SK-N-MC (cell line): ENCODE measurements at places on chromosomes 3 and 15.

DNA sequence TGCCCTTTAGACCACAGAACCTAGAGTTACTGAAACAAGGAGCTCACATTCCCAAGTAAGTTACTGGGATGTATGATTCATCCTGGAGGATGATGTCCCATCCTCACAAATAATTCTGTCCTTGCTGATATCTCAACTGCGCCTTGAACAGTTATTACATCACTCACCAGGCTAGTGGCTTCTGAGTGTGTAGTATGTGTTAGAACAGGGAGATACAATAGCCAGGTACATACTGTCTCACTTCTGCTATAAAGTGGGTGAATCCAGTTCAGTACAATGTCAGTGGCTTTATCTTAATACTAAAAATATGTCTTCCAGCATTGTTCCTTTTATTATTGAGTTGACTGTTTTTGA is 483.2 kb upstream of the FRG2C start:
- DNase-seq: no peak

- DNase-seq: no peak
Measured at GRCh38 chr3:64319391-64319790, 94.1 kb upstream of the PRICKLE2 start.

- no peak for DNase-seq
Measured at GRCh38 chr15:68566377-68566954, 12.3 kb upstream of the CORO2B start.

DNA sequence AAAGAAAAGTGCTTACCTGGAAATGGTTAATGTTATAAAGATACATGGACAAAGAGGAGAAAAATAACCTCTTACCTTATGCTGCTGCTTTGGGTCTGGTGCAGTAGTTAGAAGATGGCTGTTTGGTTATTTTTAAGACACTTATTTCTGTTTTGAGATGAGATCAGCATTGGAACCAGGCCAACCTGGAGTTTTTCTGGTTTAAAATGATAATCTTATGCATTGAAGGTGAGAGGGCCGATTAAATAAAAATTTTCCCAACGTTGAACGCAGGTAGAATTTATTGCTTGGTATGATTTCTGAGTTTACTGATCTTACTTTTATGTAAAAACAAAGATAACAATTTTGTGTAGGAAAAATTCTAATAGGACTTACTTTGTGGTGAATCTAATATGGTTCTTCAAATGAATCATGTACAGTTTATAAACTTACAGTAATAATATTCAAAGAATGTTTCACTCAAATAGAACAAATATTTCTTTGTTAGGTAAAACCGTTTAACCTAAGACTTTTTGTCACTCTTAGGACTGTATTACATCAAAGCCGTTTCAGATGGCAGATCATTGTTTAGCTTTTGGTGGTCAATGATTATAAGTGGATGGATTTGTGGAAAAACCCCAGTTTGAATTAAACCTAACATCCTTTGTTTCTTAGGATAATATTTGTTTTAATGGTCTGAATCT is 14.9 kb downstream of the UBE2E2 start:
- no peak for DNase-seq

GRCh38 chr3:74009961-74010844 is 385.5 kb upstream of the PDZRN3 start:
- DNase-seq: no peak

DNA sequence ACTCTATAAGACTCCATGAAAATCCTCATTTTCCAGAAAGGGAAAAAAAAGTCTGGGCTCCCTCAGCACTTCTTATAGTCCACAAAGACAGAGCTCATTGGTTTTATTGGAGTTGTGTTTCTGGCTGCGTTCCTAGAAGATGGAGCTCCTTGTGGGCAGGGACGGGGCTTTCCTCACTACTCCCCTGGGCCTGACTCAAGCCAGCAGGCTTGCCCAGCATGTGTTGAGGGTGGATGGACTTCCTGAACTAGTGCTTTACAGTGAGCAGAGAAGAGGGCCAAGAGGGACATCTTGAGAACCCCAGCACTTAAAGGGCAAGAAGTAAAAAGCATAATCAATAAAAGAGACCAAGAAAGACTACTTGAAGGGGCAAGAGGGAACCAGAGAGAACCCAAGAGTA is 43.2 kb upstream of the EPHB1 start:
- no peak for DNase-seq

- DNase-seq: no peak
Measured at GRCh38 chr3:108406063-108406660, 104.2 kb downstream of the MYH15 start.

DNA sequence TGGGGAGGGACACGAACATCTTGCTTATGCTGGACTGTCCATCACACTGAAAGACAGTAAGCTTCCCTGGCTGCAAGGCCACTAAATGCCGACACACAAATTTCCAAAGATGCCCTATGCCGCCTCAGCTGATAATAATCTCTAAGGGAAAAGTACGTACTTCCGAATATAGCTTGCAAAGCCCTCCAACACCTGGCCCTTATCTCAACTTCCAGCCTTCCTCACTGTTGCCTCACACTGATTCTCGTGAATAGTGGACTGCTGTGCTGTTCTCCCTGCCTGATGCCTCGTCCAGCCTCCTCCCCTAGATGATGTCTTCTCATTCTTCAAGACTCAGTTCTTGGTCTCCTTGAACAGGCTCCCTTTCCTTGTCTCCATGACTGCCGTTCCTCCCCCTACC is 72.3 kb downstream of the CD47 start:
- DNase-seq: no peak

GRCh38 chr3:8640223-8640622 is 4.4 kb downstream of the SSUH2 start:
- no peak for DNase-seq

GRCh38 chr3:312160-312733 is 115.7 kb downstream of the CHL1 start:
- no peak for DNase-seq

- no peak for DNase-seq
Measured at GRCh38 chr15:52236013-52236412, 44.8 kb upstream of the GNB5 start.

- DNase-seq: no peak
Measured at GRCh38 chr15:100940767-100941379, 21.7 kb downstream of the LRRK1 start.

- no peak for DNase-seq
Measured at GRCh38 chr3:147343926-147344325, 62.4 kb downstream of the ZIC4 start.

- no peak for DNase-seq
Measured at GRCh38 chr15:80523746-80524145, 119.6 kb downstream of the ARNT2 start.

DNA sequence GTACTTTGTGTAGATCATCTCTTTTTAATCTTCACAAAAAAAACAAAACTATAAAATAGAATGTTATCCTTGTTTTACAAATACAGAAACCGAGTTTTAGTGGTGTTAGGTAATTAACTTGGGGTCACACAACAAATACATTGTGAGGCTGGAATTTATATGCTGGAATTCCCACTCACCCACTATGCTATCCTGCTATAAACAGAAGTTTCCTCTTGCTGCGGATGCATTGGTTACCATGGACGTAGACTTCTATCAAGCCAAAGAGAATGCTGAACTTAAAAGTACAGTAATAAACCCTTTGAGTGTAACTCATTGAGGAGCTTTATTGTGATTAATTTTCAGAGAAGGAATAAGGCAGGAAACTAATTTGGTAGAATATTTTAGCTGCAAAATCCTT is 9.2 kb downstream of the SNAP23 start:
- DNase-seq: no peak

- no peak for DNase-seq
Measured at GRCh38 chr3:49469037-49469935, 781 bp upstream of the DAG1 start.

GRCh38 chr3:14199641-14200040 is 21.0 kb downstream of the LSM3 start:
- DNase-seq: no peak

GRCh38 chr3:64340641-64341101 is 115.4 kb upstream of the PRICKLE2 start:
- no peak for DNase-seq

DNA sequence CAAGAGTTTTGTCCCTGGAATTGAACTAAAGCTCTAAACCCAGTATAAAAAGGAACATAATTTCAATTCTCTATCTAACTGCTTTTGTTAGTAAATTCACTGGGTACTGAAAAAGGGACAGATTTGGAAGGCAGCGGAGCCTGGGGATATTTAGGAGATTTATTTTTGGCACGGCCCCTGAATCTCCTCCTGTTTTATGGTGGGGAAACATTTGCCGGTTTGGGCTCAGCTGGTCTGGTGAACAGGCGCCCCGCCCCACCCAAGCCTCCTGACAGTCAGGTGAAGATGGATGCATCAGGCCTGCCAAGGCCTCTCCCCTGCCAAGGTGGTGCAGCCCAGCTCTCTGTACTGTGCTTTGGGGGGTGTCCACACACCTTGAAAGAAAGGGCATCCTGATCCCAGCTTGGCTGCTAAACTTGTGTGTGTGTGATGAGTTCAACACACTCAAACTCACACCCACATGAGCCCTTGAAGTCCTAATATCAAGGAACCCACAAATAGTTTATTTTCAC is 46.3 kb downstream of the EBLN2 start:
- no peak for DNase-seq

- DNase-seq: no peak
Measured at GRCh38 chr3:161042023-161042501, 63.1 kb downstream of the B3GALNT1 start.

DNA sequence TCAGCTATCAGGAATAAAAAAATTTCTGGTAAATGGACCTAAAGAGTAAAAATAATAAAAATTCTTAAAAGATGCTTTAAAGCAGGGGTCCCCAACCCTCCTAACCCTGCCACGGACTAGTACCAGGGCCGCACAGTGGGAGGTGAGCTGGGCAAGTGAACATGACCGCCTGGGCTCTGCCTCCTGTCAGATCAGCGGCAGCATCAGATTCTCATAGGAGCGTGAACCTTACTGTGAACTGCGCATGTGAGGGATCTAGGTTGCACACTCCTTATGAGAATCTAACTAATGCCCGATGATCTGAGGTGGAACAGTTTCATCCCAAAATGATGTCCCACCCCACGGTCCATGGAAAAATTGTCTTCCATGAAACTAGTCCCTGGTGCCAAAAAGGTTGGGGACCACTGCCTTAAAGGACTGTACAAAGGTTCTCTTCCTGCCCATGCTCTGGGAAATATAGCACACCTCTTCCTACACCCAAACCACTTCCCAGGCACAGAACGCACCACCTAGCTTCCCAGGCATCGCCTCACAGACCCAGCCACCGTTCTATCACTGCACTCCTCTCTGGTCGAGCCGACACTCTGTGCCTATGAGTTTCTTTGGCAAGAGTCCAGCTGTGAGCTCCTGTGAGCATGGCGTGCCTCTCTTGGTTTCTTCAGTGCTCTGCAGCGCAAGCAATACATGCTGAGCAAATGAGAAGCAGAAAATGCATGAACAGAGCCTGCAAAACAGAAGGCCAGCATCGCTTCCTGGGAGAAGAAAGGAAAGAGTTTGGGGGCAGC is 104.9 kb downstream of the OCA2 start:
- no peak for DNase-seq
